ENCODE measurements at places on chromosomes 12 and 14. TPM values are rescaled to one million over a fixed set of nuclear protein-coding genes. Genes with fewer than 3 reads are reported as not detected.

Gene ASCL1
- total RNA-seq, result not detected

Gene CLMN
- total RNA-seq, result 1.5 TPM

Gene ERG28
- total RNA-seq, result 7.6 TPM

Gene FAM186B
- total RNA-seq, result 0.34 TPM

Gene KRT83
- not detected for total RNA-seq
